ENCODE measurements at places on chromosomes 1 and 21. TPM values are rescaled to one million over a fixed set of nuclear protein-coding genes. Genes with fewer than 3 reads are reported as not detected.

DNA sequence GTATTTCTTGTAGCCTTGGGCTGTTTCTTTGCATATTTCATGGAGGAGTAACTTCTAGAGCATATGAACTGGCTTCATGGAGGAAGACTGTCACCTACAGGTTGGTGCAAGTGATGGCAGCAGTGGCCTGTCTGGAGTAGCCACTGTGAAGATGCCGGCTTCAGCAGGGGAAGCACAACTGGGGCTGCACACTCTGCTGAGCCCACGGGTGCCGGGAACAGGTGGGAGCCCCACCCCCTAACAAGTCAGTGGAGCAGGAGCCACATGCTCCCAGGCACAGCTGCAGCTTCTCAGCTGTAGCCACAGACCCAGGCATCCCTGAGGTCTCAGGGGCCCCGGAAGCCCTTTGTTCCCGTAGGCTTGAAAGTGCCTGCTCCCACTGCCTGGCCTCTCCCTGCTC is 43.2 kb upstream of the C1orf185 start:
- no peak for DNase-seq

The LY9 gene
- 0.52 TPM for total RNA-seq

GRCh38 chr1:5374192-5374591 is 618.0 kb downstream of the NPHP4 start:
- DNase-seq, result no peak

DNA sequence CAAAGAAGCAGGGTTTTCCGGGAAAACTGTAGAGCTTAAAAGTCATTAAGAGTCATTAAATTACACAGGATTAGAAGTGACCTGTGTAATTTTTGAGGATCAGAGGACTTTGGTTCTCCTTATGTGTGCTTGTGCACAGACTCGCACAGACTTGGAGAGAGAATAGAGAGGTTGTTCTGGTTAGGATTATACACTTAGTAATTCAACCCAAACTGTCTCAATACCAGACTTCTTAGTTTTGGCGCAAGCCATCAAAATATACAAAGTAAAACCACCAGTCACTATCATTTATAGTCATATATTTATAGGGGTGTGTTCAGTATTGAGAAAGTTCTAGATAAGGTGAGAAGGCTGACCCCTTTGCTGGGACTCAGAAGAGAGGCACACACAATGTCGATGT is 112.3 kb downstream of the HLX start:
- no peak for DNase-seq

The BNIPL gene
- 0.93 TPM for total RNA-seq

DNA sequence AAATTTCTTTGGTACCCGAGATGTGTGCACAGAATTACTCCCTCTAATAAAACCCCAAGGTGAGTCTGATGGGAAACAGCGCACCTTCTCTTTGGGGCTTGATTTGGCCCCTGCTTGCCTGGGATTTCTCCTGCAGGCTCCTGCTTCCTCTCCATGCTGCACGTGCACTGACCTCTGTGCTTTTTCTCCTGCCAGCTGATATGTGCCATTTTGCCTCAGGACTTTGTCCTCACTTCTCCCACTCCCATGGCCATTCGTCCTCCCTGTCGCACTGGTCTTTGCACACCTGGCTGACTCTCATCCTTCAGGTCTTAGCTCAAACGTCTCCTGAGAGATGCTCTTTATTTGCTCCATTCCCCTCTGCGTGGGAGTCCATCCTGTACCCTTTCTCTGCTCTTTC is 1.2 kb downstream of the CBR1 start:
- DNase-seq, result no peak

- DNase-seq, result peak; percentile 88
Measured at GRCh38 chr1:246769306-246769705, 45.1 kb downstream of the SCCPDH start.

The CLDN17 gene
- total RNA-seq, result not detected

GRCh38 chr1:151720125-151720524 is 1.2 kb upstream of the RIIAD1 start:
- no peak for DNase-seq

- no peak for DNase-seq
Measured at GRCh38 chr1:89953131-89953626, 41.7 kb upstream of the ZNF326 start.

GRCh38 chr1:145891143-145891542 is 5.5 kb upstream of the ANKRD35 start:
- no peak for DNase-seq

The FRRS1 gene
- total RNA-seq, result 8.0 TPM

GRCh38 chr1:38179483-38179882 is 132.9 kb upstream of the POU3F1 start:
- no peak for DNase-seq

- no peak for DNase-seq
Measured at GRCh38 chr1:71087060-71087459, 6.2 kb upstream of the ZRANB2 start.

- DNase-seq, result no peak
Measured at GRCh38 chr1:185823467-185823866, 89.3 kb downstream of the HMCN1 start.

GRCh38 chr1:61399199-61399598 is 316.8 kb downstream of the NFIA start:
- no peak for DNase-seq

DNA sequence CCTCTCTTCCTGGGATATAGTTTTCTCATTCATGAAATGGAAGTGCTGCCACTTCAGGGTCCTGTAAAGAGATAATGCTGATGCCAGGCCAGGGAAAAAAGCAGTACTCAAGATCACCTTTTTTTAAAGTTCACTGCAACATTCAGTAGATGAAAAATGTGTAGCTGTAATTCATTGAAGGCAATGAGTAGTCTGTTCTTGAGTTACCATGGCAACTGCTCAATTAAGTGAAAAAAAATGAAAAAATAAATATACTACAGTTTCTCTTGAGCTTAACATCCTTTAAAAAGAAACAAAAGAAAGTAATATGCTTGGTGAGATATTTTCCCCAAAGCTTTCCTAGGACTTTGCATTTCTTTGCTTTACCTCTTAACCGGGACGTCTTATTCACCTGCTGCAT is 183.3 kb downstream of the AK5 start:
- no peak for DNase-seq

The ATP6V1G3 gene
- total RNA-seq, result not detected

DNA sequence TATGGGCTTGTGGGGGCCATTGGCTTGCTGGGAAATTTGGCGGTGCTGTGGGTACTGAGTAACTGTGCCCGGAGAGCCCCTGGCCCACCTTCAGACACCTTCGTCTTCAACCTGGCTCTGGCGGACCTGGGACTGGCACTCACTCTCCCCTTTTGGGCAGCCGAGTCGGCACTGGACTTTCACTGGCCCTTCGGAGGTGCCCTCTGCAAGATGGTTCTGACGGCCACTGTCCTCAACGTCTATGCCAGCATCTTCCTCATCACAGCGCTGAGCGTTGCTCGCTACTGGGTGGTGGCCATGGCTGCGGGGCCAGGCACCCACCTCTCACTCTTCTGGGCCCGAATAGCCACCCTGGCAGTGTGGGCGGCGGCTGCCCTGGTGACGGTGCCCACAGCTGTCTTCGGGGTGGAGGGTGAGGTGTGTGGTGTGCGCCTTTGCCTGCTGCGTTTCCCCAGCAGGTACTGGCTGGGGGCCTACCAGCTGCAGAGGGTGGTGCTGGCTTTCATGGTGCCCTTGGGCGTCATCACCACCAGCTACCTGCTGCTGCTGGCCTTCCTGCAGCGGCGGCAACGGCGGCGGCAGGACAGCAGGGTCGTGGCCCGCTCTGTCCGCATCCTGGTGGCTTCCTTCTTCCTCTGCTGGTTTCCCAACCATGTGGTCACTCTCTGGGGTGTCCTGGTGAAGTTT is 550 bp downstream of the RXFP4 start:
- DNase-seq, result no peak

The KCNA2 gene
- total RNA-seq, result 2.7 TPM

DNA sequence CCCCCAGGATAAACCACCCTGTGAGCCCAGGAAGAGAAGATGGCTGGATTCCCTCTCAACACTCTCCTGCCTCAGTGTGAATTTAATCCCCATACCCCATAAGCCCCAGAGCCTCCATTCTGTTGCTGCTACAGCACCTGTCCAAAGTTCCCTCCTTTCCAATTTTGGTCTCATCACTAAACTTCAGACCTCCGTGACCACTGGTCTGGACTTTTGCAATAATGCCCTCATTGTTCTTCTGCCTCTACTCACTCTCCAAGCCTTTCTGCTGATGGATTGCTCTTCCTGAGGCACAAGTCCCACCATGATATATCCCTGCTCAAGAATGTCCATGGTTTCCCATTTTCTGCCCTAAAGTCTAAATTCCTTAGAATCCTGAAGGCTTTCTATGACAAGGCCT is 83.2 kb downstream of the CD58 start:
- DNase-seq, result no peak

DNA sequence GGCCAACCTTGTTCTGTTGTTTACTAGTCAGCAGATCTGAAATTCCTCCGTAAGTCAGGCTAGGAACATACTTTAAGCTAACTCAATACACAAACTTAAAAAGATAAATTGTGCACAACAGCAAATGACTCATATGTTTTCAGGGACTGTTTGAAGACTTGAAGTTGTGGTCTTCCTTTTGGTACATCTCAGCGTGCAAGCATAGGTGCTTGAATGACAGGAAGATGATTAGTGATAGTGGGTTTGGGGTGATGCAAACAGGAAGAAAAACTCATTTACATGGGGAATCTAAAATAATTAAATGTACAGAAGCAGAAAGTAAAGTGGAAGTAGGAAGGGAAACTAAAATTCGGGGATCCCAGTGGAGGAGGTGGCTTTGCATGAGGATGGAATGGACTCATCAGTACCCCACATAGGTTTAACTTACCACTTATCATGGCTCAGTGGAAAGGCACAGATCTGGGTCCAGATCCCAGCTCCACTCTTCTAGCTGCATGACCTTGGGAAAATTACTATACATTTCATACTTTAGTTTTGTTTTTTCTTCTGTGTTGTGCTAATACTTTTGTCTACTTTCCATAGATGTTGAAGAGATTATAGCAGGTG is 122.3 kb downstream of the XCL2 start:
- no peak for DNase-seq

- no peak for DNase-seq
Measured at GRCh38 chr1:53281133-53281532, 42.8 kb upstream of the MAGOH start.

- DNase-seq, result peak; percentile 96
Measured at GRCh38 chr1:223133824-223134435, 9.1 kb downstream of the TLR5 start.

The CRP gene
- 0.33 TPM for total RNA-seq

- peak; percentile 80 for DNase-seq
Measured at GRCh38 chr1:43531107-43531905, 623 bp downstream of the PTPRF start.

GRCh38 chr1:25786887-25787759 is 12.9 kb upstream of the SELENON start:
- DNase-seq, result no peak

The NTRK1 gene
- total RNA-seq, result 3.9 TPM

GRCh38 chr1:156740237-156740740 is 599 bp downstream of the MRPL24 start:
- no peak for DNase-seq

The C1orf74 gene
- total RNA-seq, result 1.1 TPM

The COL16A1 gene
- total RNA-seq, result 93.3 TPM

The RNU1-1 gene
- total RNA-seq, result 12,584 TPM

- DNase-seq, result no peak
Measured at GRCh38 chr1:218582646-218583045, 237.5 kb downstream of the TGFB2 start.

DNA sequence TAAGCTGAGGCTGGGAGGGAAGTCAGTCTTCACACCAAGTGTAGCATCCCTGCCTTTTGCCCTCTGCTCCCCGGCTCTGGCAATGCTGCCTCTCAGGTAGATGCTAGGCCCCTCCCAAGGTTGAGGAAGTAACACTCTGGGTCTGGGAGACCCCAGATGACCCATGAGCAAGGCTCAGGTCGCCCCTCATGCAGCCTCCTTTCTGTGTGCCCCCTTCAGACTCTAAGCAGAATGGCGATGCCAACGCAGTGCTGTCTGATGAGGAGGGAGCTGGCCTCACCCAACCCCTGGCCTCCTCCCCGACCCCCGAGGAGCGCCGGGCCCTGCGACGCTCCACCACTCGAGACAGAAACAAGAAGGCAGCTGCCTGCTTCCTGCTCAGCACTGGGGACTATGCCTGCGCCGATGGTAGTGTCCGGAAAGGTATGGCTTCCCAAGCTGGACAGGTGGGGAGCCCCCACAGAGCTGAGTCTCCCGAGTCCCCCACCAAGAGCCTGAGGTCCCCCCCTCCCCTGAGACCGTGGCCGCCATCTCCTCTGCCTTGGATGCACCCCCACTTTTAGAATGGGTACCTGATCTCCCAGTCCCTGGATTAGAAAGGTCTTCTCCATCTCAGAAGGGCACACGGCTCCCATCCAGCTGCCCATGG is 15.8 kb downstream of the KCNC4 start:
- no peak for DNase-seq

- no peak for DNase-seq
Measured at GRCh38 chr21:31564439-31564838, 95.1 kb upstream of the SOD1 start.

DNA sequence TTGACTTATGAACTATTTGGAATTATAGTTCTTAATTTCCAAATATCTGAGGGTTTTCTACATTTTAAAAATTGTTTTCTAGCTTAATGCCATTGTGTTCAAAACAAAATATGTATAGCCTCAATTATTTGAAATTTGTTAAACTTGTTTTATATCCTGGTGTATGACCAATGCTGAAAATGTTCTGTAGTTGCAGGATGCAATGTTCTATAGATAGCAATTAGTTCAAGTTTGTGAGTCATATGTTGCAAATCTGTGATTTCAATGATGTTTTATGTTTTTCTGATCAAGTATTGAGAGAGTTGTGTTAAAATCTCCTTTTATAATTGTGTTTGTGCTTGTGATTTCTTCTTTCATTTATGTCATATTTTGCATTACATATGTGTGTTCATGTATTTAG is 517.5 kb downstream of the ADGRL2 start:
- no peak for DNase-seq

DNA sequence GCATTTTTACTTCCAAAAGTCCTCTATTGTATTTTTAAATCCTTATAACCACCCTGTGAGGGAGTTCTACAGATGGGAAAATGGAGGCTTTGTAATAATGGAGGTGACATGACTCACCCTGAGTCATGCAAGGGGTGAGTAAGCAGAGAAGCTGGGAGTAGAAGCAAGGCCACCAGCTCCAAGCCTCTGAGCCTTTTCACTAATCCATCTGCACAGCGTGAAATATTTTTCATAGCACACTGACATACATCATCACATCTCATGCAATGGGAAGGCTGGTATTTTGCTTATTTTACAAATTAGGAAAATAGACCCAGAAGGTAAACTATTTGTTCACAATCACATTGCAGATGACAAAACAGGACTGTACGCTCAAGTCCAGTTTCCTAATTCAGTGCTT is 96.9 kb downstream of the KCNH1 start:
- DNase-seq, result no peak
